ENCODE measurements at places on chromosomes 2 and 18. TPM values are rescaled to one million over a fixed set of nuclear protein-coding genes. Genes with fewer than 3 reads are reported as not detected.

DNA sequence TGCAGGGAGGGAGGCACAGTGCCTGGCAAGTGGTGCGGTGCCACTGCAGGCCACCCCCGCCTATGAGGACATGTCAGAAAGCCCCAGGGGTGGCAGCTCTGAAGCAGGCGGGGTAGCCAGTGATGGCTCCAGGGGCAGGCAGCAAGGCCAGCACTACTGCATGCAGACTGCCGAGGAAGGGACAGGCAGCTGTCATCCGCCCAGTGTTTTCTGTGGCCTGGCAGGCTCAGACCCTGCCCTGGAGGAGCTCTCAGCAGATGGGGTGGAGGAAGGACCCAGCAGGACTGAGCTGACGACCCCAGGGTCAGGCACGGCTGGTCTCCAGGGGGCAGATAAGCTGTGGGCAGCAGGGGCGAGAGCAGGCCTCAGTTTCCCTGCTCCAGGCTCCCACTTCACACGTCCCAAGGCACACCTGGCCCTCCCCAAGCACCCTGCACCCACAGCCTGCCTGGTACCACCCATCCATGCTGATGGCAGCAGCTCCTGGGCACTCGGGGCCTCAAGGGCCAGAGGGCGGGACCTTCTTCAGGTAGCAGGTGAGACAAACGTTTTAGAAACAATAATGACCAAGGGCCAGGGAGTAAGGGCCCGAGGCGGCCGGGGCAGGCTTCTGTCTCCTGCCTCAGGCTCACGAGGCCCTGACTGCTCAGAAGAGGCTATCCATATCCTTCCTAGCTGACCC lies 48.5 kb downstream of the HS6ST1 start:
- no peak for DNase-seq

Gene PRSS56
- not detected for total RNA-seq

Gene TRPM8
- total RNA-seq = 17.3 TPM

- DNase-seq = no peak
Measured at GRCh38 chr2:198371921-198372543, 567.6 kb downstream of the PLCL1 start.

Measured in umbilical cord (tissue), 2 donors.